ENCODE measurements at places on chromosomes 6 and 20. TPM values are rescaled to one million over a fixed set of nuclear protein-coding genes. Genes with fewer than 3 reads are reported as not detected.

The ETV7 gene
- total RNA-seq: 0.09 TPM

The CST2 gene
- total RNA-seq: not detected

The SLC35B3 gene
- total RNA-seq: 23.0 TPM

The MROH8 gene
- total RNA-seq: 0.74 TPM

The GSTA3 gene
- total RNA-seq: not detected

The MRPS10 gene
- 34.0 TPM for total RNA-seq

The MEI4 gene
- not detected for total RNA-seq

The ZNFX1 gene
- total RNA-seq: 47.0 TPM

The WFDC12 gene
- not detected for total RNA-seq

The RAD21L1 gene
- total RNA-seq: not detected

The PRND gene
- 0.74 TPM for total RNA-seq

The TPBG gene
- 9.4 TPM for total RNA-seq

The TXLNB gene
- 0.68 TPM for total RNA-seq

The PRDM13 gene
- total RNA-seq: not detected

Data from dermis blood vessel endothelial cell (primary cell).